Mesothelial cell of epicardium (in vitro differentiated cells): ENCODE measurements at places on chromosomes 16 and 17. TPM values are rescaled to one million over a fixed set of nuclear protein-coding genes. Genes with fewer than 3 reads are reported as not detected.

CBX2 gene
- total RNA-seq, result 47.1 to 49.7 TPM (median 48.6 TPM) in 3 replicates

EPX gene
- not detected in 3 replicates for total RNA-seq

TMEM235 gene
- total RNA-seq, result 1.5 to 1.8 TPM (median 1.5 TPM) in 3 replicates

FOXF1 gene
- 1.9 to 2.6 TPM (median 1.9 TPM) in 3 replicates for total RNA-seq

SDR42E1 gene
- total RNA-seq, result 0.13 to 0.35 TPM (median 0.23 TPM) in 3 replicates

MRC2 gene
- 115 to 120 TPM (median 119 TPM) in 3 replicates for total RNA-seq

SLC7A6OS gene
- total RNA-seq, result 20.4 to 23.3 TPM (median 22.7 TPM) in 3 replicates
